ENCODE measurements at places on chromosomes 16 and 17.

DNA sequence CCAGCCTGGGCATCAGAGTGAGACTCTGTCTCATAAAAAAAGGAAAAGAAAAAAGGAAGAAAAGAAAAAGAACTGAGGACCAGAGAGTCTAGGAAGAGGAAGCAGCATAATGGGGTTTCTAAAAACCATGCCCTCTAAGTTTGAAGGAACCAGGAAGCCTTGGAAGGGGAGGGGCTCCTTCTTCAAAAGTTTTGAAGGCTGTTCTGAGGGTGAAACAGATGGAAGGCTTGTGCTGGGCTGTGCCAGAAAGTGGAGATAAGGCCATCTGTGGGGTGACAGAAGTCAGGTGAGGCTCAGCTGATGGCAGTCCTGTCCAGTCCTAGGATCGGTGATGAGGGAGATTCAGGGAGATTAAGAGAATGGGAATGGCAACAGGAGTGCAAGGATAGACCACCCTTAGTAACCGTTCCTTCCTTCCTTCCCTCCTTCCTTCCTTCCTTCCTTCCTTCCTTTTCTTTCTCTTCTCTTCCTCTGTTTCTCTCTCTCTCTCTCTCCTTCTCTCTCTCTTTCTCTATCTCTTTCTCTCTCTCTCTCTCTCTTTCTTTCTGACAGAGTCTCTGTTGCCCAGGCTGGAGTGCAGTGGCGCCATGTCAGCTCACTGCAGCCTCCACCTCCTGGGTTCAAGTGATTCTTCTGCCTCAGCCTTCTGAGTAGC lies 182.6 kb downstream of the NTN1 start:
- DNase-seq, result no peak

- peak; percentile 55 for DNase-seq
Measured at GRCh38 chr16:84726079-84726668, 26.4 kb downstream of the USP10 start.

DNA sequence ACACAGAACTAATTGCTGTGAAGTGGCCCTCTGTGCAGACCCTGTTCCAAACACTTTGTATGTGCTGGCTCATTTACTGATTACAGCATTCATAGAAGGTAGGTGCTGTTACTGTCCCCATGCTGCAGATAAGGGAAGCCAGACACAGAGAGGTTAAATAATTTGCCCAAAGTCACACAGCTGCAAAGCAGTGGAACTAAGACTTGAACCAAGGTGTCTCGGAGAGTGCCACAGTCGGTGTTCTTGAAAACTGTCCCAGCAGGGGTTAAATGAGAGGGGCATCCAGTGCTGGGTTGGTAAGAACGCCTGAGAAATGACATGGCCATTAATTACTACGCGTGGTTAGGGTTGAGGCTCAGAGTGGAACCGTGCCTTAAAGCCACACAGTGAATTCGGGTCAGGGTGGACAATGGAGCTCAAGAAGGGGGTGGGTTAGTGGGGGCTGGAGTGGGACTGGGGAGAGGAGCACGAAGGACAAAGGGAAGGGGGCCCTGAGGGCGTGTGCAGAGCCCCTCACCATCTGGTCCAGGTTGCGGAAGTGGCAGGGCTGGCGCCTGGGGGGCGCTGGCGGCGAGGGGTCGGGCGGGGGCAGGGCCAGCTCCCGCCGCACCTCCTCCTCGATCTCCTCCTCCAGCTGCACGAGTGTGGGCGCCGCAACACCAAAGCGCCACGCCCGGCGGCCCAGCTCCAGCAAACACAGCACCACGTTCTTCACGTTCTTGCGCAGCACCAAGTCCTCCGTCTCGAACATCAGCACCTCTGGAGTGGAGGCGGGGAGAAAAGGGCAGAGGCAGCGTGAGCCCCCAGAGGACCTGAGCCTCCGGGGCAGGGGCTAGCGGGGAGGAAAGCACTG lies 3.3 kb downstream of the GAS2L2 start:
- DNase-seq, result no peak

DNA sequence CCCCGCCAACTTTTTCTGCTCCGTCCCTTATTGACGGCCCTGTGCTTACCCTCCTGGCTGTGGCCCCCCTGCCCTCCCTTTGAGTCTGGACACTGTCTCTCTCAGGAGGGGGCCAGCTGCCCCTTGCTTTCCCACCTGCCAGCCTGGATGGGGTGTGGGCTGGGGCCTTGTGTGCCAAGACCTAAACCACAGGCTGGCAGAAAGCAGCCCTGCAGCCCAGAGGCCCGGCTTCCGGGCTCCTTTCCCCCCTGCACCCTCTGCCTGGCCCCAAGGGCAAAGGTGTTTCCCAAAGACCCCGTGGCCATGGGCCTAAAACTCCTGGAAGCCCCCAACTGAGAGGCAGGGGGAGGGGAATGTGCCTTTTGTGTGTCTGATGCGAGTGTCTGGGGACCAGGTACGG lies 17.5 kb downstream of the GPT2 start:
- no peak for DNase-seq

DNA sequence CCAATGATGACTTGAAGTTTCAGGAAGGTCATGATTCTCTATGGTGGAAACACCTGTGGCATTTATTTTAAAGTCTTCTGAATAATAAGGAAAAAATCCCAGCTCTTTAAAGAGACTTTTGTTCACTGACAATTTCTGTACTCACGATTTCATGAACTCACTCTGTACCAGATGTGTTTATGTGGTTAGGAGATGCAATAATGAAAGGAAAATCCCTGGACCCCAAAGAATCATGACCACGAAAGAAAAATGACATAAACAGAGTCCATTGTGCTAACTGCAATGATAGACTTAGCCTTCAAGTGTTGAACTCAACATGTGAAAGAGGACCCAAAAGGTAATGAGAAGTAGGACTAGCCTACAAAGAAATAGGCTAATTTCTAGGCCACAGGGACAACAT lies 947.5 kb downstream of the CDH11 start:
- no peak for DNase-seq

GRCh38 chr17:80416260-80416939 lies 1.4 kb downstream of the ENDOV start:
- no peak for DNase-seq

- DNase-seq, result no peak
Measured at GRCh38 chr16:73232555-73233328, 184.8 kb upstream of the ZFHX3 start.

DNA sequence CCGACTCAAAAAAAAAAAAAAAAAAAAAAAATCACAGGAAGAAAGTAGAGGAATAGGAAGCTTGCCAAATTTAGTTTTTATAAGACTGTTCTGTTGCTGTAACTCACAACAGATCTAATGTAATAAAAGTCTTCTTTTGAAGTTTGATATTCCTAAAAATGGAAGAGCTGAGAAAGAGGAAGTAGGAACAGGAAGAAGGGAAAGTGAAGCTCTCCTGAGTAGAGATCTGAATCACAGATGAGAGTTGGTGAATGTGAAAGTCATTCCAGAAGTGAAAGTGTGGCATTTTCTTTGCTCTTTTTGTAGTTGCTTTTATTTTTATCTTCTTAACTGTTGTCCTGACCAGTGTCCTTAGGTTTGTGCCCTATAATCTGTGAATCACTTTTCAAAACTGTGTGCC lies 2.1 kb downstream of the NMT1 start:
- no peak for DNase-seq

GRCh38 chr16:85959686-85960085 lies 60.7 kb downstream of the IRF8 start:
- DNase-seq, result no peak

DNA sequence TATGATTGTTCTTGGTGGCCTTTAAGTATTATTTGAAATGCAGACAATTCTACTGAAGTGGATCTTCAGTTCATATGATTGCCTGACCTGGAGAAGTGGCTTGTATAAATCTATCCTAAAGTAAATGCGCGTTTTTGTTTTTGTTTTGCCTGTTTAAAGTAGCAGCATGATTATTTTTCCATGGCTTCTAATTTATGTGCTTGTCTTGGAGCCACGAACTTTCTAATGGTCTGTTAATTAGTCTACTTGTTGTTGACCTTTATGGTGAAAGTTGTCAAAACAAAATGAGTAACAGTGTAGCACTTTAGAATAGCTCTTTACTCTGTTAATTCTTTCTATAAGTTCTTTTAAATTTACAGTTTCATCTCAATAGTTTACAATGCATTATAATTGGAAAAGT lies 1.7 kb downstream of the PRKAR1A start:
- DNase-seq, result no peak

DNA sequence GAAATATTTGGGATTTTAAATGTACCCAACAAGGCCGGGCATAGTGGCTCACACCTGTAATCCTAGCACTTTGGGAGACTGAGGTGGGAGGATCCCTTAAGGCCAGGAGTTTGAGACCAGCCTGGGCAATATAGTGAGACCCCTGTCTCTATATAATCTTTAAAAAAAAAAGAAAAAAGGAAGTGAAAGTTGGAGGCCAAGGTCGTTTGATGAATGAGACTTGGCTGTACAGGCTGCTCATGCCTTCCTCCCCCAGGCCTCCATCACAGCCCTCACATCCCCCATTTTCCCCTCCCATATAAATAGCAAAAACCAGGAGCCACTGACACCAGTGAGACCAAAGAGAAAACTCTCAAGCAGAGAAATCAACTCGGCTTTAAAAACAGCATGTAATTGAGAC lies 3.3 kb upstream of the CA7 start:
- no peak for DNase-seq

- no peak for DNase-seq
Measured at GRCh38 chr17:31397256-31397939, 5.9 kb downstream of the RAB11FIP4 start.

DNA sequence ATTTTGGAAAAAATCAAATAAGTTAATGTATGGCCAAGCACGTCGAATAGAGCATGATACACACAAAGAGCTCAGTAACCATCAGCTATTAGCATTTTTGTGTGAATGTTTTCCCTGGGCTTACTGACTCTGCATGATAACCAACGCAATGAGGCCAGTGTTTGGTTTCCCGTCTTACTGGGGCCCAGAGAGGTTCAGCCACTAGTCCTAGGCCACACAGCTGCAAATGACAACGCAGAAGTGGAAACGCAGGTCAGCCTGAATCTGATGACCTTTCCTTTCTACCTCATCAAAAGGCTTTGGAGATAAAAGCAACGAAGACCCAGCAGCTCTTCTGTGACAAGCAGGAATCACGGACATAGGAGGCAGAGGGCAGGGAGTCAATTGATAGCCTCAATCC lies 7.2 kb upstream of the CACNG4 start:
- DNase-seq, result no peak

DNA sequence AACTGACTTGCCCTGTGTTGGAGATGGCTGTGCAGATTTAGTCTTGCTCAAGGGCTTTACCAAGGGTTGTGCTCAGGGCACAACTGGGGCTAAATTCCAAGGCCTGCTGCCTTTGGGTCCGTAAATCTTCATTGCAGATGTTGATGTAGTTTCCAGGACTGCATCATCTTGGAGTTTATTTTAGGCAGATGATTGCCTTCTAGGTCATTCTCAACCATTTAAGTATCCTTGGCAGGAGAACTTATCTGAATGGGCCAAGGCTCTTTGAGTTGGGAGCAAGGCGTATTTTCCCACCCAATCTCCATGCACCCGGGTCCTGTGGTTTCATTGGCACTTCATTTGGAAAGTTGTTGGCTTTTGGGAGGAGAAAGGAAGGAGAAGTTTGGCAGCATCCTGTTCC lies 200.3 kb downstream of the MSI2 start:
- DNase-seq, result no peak

GRCh38 chr17:28747801-28748750 lies 4.3 kb downstream of the TRAF4 start:
- no peak for DNase-seq

GRCh38 chr16:11211977-11212797 lies 43.8 kb downstream of the SOCS1 start:
- DNase-seq, result no peak

GRCh38 chr17:38324772-38325171 lies 19.0 kb downstream of the GPR179 start:
- DNase-seq, result no peak

DNA sequence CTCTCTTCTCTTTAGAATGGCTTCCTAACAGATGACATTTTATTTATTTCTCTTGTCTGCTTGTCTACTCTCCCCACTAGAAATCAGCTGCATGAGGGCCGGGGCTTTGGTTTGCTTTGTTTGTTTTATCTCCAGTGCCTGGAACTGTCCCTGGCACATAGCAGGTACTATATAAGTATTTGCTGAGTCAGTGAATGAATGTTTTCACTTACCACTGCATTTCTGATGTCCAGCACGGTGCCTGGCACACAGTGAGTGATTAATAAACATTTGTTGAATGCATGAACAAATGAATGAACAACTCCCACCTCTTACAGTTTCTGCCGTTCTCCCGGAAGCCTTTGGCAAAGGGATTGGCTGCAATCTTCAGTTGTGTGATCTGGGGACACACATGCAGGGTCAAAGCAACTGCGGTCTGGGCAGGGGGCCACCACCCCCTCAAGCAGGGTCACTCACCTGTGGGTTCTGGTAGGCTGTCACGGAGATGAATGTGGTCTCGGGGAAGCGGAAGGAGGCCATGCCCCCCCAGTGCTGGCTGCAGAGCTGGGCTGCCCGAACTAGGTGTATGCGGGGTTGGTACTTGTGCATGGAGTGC lies 3.4 kb downstream of the TBX6 start:
- DNase-seq, result no peak

DNA sequence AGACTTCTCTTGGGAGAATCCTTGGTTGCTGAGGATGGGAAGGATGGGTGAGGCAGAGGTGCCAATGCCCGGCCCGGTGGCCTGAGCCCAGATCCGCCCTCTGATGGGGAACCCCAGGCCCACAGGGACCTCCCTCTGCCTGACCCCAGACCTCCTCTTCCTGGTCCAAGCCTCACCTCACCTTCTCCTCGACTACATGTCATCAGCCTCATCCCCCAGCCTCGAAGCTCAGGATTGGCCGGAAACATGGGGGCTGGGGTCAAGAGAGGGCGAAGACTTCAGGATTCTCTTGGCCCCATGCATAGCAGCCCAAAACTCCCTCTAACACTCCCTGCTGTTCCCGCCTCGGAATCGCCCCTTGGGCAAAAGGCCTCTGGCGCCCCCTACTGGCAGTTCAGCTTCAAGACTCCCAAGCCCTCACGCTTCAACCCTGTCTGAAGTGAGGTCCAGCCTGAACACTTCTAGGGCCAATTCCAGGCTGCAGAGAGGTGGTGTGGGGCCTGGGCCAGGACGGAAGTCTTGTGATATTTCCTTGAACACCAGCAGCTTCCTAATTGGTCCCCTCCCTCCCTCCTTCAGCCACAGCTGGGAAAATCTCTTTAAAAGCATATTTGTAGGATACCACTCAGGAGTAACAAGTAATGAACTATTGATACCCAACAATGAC lies 47.2 kb downstream of the ARHGAP27 start:
- DNase-seq, result no peak

Data from esophagus squamous epithelium (tissue), 5 donors.